ENCODE measurements at places on chromosomes 13 and 19. TPM values are rescaled to one million over a fixed set of nuclear protein-coding genes. Genes with fewer than 3 reads are reported as not detected.

GRCh38 chr19:35081201-35081600 lies 34.4 kb upstream of the FXYD3 start:
- no peak for DNase-seq

DNA sequence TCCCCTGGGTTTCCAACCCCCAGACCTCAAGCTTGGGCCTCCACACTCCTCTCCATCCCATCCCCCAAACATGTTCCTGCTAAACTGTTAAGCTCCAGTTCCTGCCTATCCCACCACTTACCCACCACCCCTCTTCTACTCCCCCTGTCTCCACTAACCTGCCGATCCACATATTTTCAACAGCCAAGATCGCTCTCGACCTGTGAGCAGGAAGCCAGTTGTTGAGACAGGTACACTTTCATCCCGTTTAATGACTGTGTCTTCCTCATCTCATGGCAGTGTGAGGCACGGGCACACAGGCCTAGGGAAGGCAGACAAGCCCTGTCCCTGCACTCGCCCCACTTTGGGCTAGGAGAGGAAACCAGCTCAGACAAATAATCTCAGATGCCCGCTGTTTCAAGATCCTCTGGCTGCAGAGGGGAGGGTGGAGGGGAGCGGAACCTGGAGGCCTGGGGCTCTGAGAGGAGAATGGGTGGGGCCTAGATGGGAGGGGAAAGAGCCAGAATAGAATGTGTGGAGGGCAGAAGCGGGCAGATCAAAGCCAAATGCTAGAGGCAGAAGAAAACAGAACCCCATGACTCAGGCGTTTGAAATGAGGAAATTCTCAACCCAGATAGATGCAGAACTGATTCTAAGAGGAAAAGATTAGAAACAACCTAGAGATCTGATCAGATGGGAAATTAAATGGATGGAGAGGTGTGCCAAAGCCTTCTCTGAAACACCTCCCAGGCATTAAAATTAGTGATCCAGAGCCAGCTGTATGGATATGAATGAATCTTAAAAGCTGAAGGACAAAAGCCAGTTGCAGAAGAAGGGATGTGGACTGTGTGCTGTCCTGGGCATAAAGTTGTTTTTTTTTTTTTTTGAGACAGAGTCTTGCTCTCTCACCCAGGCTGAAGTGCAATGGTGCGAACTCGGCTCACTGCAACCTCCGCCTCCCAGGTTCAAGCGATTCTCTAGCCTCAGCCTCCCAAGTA lies 16.9 kb upstream of the CYP2S1 start:
- DNase-seq: no peak

DNA sequence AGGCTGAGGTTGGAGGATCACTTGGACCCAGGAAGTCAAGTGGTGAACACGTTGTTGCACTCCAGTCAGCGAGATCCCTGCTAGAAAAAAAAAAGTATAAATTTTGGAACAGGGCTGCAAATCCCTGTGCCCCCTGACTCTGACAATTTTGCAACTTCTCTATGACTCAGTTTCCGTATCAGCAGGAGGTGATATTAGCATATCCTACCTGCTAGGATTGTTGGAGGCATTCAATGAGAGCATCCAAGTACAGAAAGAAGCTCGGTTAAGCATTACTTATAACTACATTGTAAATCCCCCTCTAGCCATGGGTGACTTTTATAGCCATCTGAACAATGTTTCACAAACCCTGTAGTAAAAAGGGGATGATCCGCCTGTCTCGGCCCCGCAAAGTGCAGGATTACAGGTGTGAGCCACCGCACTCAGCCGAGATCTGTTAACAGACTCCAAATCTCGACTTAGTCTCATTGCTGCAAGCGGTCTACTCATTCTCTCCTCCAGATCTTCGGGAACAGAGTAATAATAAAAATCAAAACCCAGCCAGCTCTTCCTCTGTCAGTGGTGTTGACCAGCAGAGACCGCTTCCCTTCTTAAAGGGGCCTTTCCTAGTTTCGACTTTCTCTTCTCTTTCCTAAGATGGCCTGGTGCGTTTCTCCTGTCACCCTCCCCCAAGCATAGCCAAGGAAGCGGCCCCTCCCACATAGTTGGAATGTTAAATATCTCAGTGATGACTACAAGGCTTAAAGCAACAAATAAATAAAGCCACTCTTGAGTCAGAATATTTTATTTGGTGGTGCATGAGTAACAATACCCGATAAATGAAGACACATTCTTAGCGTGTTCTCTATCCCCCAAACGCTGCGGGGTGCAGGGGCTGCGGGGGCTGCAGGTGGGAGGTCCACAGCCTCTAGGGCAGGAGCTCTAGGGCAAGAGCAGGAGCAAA lies 10.3 kb upstream of the BICRA start:
- DNase-seq: peak; percentile 80

DNA sequence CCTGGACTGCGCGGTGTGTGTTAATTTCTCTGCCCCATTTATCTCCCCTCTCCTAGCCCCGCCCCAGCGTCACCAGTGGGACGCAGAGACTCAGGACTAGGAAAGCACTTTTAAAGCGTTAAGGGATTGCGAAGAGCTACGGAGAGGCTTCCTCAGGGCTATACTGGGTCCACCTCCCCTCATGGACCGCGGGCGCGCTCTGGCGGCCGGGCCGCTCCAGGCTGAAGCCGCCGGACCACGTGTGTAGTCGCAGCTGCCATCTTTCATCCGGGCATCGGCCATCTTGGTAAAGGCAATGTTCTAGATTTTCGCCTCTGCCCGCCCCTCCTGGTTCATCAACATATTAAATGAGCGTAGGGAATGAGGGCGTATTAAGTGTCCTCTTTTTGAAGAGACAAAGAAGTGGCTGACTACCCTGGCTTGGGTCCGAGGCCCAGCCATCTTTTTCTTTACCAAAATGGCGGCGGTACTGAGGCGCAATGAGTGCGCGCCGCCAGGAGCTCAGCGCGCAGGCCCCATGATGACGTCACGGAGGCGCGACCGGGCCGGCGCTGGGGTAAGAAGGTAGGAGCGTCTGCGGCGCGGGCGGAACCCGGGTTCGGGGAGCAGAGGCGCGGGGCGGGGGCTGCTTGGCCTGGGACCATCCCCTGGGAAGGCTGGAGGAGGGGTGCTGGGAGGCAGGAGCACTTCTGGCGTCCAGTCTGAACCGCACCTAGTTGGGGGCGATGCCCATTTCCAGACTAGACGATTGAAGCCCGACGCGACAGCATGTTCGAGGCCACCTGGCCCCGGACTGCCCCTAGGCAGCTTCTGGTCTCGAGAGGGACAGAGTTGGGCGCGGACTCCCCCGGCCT lies at the start of gene CCDC124:
Gene CCDC124, plus strand, starts transcription at position 531 of the 854 bp plus-strand sequence. CDS start 3,406 bp downstream, outside the sequence.
- DNase-seq: peak; percentile 67

DNA sequence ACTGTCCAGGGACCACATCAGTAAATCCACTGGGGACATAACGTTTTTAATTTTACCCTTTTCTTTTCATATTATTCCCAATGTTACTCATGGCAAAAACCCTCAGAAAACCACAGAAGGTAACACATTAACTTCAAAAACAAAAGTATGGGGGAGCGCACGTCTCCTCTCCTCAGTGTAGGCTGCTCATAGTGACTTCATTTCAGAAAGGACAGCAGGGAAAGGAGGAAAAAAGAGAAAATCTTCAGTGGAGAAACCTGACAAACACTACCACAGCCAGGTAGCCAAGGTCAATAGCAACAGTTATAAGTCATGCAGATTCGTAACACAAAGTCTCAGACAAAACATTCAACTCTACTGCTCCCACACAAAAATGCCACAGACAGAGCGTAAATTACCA lies 21.4 kb downstream of the DZIP1 start:
- no peak for DNase-seq

DNA sequence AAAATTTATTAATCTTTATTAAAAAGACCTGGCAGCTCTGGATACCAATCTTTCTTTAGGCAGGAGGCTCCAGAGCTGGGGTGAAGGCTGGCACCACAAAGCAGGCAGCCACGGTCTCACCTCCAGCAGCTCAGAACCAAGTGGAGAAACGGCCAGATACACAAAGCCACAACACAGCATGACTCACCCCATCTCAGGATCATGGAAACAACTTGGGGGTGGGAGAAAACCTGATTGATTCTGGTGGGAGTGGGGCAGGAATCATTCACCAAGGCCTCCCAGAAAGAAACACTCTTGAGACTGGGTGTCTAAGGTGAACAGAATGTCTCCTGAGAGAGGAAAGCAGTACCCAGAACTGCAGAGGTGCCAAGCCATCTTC lies 64.2 kb downstream of the CRYL1 start:
- no peak for DNase-seq

- DNase-seq: no peak
Measured at GRCh38 chr13:100115693-100116254, 26.9 kb downstream of the PCCA start.

GRCh38 chr13:19695829-19696228 lies 62.4 kb downstream of the MPHOSPH8 start:
- DNase-seq: no peak

DNA sequence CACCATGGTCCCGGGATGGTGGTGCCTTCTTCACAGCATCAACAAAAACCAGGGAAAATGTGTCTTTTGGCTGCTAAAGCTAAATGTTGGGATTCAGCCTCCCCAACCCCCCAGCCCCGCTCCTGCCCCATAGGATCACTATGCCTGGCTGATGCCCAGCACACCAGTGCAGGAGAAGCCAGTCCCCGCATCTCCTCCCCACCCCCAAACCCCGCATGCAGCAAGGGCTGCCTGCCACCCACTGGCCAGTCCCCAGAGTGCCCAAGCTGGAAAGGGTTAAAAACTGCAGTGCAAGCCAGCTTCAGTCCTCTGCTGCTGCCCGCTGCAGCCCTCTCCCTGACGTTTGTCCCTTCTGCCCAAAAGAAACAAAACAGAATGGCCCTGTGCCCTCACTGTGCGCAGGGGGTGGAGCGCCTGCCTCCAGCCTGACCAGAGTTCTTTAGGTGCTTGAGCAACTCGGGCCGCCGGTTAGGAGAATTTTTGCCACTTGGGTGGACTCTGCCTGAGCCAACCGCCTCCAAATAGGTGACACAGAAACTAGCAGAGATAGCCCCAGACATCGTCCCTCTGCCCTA lies 3.7 kb downstream of the CALM3 start:
- DNase-seq: no peak

DNA sequence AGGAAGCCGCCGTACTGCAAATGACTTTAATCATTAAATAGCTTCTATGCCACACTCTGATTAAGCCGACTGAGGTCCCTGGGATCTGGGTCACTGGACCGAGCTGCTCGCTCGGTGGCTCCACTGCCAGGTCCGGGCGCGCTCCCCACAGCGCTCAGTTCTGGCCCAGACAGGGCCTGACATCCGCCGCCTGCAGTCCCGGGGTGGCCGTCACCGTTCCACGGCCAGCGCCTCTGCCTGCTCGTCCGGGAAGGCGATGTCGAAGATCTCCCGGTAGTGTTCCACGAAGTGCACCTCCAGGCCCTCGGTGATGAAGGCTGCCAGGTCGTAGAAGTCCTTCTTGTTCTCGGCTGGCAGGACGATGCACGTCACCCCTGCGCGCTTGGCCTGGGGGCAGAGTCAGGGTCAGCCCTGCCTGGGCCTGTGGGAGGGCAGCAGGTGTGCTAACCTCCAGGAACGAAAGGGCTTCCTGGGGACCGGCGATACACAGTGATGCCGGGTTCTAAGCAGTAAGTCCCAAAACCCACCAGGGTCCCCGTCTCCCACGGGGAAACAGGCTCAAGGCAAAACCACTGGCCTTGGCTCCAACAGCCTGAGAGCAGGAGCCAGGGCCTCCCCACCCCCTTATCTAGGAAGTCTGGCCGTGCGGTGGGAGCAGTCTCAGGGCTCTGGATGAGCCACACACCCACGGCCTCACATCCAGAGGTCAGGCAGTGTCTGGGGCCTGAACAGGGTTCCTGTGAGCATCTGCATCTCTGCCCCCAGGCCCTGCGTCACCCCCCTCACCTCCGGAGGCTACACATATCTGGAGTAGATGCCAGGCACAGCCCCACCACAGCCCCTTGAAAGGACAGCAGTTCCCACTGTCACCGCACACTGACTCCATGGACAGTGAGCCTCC lies 2.0 kb downstream of the RPL36 start:
- DNase-seq: no peak

- no peak for DNase-seq
Measured at GRCh38 chr13:98133946-98134345, 8.9 kb upstream of the FARP1 start.

- no peak for DNase-seq
Measured at GRCh38 chr13:107102676-107103075, 534.7 kb upstream of the ARGLU1 start.

- no peak for DNase-seq
Measured at GRCh38 chr19:3692141-3693024, 7.9 kb downstream of the PIP5K1C start.

DNA sequence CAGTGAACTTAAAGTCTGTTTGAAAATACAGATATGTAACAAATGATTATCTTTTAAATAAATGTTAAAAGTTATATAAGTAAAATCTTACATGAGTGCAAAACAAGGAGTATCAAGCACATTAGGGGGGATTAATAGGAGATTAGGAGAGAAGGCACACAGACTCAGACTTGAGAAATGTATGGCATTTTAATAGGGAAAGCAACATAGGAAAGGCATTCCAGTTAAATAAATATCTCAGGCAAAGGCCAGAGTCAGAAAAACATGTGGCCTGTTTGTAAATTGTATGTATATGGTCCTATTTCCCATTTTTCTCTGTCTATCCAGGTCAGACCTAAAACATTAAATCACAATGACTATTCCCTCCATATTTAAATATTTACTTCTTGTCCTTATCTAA lies 462.7 kb downstream of the GPC6 start:
- DNase-seq: no peak

- peak; percentile 39 for DNase-seq
Measured at GRCh38 chr19:42596391-42597072, 1.8 kb upstream of the CEACAM8 start.

- DNase-seq: no peak
Measured at GRCh38 chr13:30774214-30774730, 38.9 kb downstream of the ALOX5AP start.

GRCh38 chr13:62635161-62635560 lies 1219.5 kb upstream of the PCDH20 start:
- no peak for DNase-seq

DNA sequence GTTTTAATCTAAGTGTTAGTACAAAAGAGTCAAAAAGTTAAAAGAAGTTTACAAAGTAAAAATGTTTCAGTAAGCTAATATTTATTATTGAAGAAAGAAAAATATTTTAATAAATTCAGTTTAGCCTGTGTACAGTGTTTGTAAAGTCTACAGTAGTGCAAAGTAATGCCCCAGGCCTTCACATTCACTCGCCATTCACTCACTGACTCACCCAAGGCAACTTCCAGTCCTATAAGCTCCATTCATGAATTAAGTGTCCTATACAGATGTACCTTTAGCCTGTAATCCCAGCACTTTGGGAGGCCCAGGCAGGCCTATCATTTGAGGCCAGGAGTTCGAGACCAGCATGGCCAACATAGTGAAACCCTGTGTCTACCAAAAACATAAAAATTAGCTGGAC lies 24.1 kb upstream of the AKAP11 start:
- DNase-seq: no peak

The IRGC gene
- not detected for total RNA-seq

The PEX11G gene
- 2.9 TPM for total RNA-seq

The TLE6 gene
- 4.0 TPM for total RNA-seq

The GPC6 gene
- total RNA-seq: 4.8 TPM

The FUT3 gene
- total RNA-seq: 0.36 TPM

The MYH14 gene
- total RNA-seq: 23.8 TPM

The KIR3DL1 gene
- total RNA-seq: not detected

The CDC37 gene
- 162 TPM for total RNA-seq

The PROZ gene
- not detected for total RNA-seq

The ZNF823 gene
- total RNA-seq: 5.0 TPM

Measured in Panc1 (cell line).